ENCODE measurements at places on chromosomes 6 and 20.

GRCh38 chr6:142355520-142356174 is 53.8 kb downstream of the ADGRG6 start:
- DNase-seq: peak; percentile 39

DNA sequence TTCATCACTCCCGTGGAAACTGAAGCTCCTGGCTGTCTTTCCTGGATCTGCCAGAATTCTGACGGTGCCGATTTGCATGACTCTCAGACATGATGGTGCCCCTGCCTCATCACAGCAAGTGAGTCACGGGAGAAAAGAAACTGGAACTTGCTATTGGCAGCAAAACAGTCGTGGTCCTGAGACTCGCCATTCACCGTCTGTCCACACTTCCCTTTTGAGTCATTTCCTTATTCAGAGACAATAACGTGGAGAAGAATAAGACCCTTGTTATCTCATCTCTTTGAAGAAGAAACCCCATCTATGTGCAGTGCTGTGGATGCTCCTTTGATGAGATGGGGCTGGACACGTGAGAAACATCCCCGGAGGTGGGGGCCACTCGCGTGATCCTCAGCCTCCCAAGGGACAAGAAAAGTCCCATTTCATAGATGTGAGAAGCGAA is 4.2 kb downstream of the GPR31 start:
- no peak for DNase-seq

DNA sequence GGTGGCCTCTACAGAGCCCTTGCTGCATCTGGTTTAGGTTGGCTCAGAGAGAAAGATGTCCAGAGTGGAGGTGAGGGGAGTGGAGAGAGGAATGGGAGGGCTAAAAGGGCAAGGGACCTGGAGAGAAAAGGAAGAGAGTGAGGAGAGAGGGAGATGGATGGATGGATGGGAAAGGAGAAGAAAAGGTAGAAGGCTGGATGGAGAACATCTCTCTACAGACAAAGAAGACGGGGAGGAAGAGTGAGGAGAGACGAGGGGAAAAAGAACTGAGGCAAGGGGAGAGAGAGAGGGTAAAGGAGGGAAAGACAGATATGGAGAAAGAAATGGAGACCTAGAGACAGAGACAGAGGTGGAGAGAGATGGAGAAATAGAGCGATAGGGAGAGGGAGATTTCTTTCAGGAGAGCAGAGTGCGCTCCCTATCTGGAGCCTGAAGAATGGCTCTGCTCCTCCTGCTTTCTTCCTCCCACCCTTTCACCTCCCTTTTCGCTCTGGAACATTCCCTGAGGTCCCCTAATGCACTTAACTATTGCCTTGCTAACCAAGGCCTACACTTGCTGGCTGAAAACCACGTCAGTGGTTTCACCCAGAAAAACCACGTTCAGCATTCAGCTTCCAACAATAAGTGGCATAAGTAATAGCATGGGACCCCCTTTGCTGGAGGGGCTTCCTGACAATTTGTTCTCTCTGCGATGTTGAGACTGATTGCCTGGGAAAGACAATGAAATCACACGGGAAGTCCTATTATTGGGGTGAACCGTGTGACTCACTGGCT is 286.3 kb downstream of the CDH26 start:
- no peak for DNase-seq

DNA sequence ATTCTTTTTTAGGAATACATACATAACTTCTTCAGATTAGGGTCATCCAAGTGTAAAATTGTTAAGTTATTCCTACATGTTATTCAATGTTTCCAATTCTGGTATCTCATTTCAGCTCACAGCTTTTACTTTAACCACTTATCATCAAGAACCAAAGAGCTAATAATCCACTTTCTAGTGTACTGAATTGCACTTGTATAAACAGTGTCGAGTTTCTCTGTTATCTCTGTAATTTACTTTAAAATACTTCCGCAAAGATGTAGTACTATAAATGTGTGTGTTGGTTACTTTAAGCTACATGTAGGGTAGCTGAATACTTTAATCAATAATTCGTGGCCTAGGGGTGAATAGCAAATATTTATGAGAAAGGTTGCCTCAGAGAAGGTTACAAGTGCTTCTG is 8.8 kb upstream of the GJA1 start:
- DNase-seq: no peak

- DNase-seq: peak; percentile 44
Observed at GRCh38 chr6:35691027-35691824, 2.5 kb upstream of the FKBP5 start.

DNA sequence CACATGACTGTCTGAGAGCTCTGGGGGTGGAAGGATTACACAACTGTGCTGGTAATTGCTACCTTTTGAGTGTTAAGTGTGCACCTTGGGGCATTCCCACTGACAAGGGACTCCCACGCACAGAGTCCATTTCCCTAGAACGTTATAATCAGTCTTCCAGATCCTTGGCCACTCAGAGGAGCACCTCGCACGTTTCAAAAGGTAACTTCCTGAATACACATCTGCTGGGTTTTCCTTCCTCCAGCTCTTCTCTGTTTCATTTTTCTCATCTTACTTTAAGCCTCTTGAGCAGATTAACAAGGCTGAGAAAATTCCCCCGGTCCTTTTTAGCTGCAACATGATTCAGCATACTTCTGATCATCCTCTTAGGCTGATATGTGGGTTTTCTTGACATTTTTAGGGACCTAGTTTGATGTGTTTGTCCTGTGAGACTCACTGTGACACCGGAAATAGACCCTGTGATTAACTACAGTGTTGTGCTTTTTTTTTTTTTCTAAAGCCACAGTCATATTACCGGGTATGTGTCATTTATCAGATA is 98.4 kb upstream of the DUSP22 start:
- DNase-seq: no peak

DNA sequence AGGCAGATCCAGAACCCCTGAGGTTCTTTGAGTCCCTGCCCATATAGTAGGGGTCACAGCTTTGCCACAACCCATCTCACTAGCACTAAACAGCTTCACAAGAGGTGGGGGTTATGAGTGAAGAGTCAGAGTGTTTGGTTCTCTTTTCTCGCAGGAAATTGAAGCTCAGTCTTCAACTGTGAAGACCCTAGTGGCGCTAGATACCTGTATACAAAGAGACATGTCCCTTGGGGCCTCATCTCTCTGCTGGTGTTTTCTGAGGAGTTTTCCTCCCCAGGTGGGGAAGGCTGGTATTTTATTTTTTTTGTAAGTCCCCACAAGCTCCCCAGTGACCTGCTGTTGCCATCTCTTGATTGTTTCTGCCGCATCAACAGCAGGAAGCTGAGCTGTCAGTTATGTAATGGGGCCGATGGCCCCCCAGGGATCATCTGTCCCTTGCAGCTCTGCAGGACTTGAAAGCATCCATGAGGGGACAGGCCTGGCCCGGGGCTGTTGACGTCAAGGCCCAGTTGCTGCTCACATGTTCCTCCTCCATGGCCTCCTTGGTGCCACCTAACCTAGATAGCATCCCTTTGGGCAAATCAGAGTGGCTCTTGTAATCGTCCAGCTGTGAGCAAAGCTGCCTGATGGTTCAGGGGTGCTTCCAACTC is 23.1 kb downstream of the STK35 start:
- DNase-seq: no peak

GRCh38 chr6:96704713-96705112 is 132.6 kb downstream of the GPR63 start:
- DNase-seq: peak; percentile 75

DNA sequence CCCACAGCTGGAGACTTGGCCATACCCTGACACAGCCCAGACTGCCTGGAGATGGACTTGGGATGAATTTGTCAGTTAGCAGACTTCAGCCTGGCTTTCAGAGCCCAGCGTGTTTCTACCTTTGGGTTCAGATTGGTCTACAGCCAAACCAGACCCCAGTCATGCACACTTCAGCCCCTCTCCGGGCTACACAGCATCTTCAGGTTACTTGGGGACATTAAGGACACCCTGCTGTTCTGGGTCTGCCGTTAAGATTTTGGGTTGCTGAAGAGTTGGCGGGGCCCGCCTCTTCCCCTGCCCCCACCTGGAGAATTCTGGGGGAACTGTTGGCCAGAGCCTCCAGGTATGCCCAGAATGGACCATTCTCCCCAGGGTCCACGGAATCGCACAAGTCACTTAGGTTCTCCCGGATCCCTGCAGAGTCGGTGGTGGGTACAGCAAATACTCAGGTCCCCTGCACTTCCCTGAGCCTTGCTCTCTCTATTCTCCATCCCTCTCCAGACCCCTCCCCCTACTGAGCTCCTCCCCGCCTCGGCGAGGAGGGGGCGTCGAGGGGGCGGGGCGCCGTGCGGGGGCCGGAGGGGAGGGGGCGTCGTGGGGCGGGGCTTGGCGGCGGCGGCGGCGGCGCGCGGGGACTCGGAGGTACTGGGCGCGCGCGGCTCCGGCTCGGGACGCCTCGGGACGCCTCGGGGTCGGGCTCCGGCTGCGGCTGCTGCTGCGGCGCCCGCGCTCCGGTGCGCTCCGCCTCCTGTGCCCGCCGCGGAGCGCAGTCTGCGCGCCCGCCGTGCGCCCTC is at the start of gene PTK7:
PTK7 (plus strand) TSS at position 645 of the 794 bp plus-strand sequence. CDS start 175 bp downstream, outside the sequence.
- peak; percentile 56 for DNase-seq

All from epithelial cell of esophagus (primary cell).